ENCODE measurements at places on chromosomes 16 and 17. TPM values are rescaled to one million over a fixed set of nuclear protein-coding genes. Genes with fewer than 3 reads are reported as not detected.

The C1QTNF8 gene
- total RNA-seq = not detected

The SLC16A6 gene
- 0.67 TPM for total RNA-seq

The TPSD1 gene
- total RNA-seq = not detected

The NOTUM gene
- total RNA-seq = 1.9 TPM

The TBC1D3G gene
- not detected for total RNA-seq

The VWA3A gene
- 4.7 TPM for total RNA-seq

The SLC5A10 gene
- total RNA-seq = not detected

The HOXB3 gene
- 93.7 TPM for total RNA-seq

The TNFSF13 gene
- total RNA-seq = 3.5 TPM

Data from type B pancreatic cell (in vitro differentiated cells).